Foreskin keratinocyte (primary cell): ENCODE measurements at places on chromosomes 4 and X. TPM values are rescaled to one million over a fixed set of nuclear protein-coding genes. Genes with fewer than 3 reads are reported as not detected.

ZDHHC9 gene
- 18.9 and 23.0 TPM in 2 replicates for total RNA-seq

ARHGAP24 gene
- 0.99 and 1.4 TPM in 2 replicates for total RNA-seq

MAGEC3 gene
- not detected in 2 replicates for total RNA-seq

CSN1S1 gene
- total RNA-seq, result not detected in 2 replicates

ATP8A1 gene
- 0.14 and 0.20 TPM in 2 replicates for total RNA-seq

RBMXL3 gene
- total RNA-seq, result not detected in 2 replicates

ERAS gene
- total RNA-seq, result not detected in 2 replicates

DNA sequence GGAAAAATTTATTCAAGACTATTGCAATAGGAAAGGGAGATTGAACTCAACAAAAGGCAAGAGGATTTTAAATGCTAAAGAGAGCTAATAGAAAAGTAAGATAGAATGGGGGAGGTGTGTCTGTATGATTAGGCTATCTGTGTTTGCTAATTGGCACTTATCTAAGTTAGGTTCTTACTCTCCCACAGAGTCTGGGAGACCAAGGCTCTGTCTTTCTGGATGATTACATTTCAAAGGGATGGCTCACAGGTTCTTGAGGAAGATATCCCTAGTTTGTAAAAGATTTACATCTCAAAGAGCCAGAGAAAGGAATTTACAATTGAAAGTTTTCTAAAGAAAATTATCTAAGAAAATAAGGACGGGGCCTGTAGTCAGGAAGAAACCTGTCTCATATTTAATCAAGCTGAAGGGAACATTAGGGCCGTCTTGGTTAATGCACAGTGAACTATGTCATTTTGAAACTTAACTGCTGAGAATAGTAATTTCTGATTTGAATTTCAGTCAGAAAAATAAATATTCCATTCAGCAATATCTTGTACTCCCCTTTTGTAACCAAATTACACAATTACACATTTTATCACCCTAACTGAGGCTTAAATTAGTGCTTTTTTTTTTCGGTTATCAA lies 75.8 kb downstream of the MAGEB10 start:
- no peak for DNase-seq

- DNase-seq, result no peak
Observed at GRCh38 chrX:46693149-46693548, 65.8 kb downstream of the SLC9A7 start.

DNA sequence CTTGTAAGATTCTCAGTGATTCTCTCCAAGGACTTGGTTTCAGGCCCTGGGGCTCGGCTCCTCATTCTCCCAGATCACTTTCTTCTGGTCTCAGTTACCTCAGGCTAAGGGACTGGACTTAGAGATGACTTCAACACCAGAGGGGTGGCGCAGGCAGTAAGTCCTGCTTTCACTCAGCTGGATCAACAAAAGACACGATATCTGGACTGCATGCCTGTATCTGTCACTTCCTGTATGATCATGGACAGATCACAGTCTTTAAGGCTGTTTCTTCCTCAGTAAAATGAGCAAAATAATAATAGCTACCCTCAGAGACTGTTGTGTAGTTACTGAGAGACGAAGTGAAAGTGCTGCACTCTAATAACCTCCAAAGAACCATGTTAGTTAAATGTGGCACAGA lies 19.5 kb upstream of the CXCR3 start:
- peak; percentile 46 for DNase-seq

DNA sequence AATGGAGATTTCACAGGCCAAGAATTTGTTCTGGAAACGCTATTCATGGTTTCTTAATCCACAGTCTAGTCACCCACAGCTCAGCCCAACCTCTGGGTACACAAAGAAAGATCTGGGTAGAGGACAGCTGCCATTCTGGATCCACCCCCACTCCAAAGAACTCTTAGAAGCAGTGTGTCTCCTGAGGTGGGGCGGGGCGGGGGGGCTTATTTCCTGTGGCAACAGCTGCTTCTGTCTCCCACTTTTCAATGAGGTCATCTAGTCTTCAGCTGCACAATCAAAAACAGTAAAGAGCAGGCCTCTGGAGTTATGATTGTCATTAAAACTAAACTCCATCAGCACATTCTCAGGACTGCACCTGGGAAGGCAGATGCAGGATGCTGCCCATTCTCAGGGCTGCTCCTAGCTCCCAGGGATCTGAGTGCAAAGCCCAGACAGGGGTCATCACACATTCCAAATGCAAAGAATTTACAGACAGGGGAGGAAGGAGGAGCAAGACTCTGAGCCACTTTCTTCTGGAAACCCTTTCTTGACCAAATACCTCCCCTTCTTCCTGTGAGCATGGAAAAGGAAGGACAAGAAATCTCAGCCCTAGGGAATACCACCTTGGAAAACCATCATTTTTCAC lies 207.3 kb downstream of the HS6ST2 start:
- DNase-seq, result no peak

DNA sequence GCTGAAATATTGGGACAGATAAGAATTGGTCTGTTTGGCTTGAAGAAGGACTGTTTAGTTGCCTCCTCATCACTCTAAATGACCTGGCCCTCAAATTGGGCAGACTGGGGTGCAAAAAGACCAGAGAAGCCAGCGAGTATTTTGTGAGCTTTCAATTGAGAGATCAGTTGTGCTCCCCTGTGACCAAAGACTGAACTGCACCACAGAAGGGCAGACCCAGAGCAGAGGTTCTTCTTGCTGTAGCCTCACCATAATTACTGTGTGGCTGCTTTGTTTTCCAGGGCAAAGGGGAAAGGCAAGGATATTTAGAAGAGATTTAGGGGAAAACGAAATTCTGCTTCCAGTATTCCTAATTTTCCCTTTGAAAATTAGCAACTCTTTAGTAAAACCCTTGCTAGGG lies 104.0 kb upstream of the MBNL3 start:
- DNase-seq, result no peak

- no peak for DNase-seq
Observed at GRCh38 chrX:43592597-43592996, 63.5 kb upstream of the MAOA start.

- no peak for DNase-seq
Observed at GRCh38 chrX:132489578-132490419, 961 bp upstream of the MBNL3 start.

DNA sequence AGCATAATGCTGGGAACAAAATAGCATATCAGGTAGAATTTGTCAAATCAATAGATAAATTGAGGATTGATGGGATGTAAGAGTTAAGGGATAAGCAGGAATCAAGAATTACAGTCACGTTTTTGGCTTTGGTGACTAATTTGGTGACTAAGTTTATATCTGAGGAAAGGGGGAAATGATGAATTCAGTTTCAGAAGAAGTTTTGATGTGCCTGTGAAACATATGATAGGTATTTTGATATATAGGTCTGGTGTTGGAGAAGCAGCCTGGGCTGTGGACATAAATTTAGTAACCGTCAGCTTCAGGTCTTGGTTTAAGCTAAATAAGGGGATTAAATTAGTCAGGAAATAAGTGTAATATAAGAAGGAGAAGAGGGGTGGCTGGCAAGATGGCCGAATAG lies 79.0 kb upstream of the EDA2R start:
- DNase-seq, result no peak

DNA sequence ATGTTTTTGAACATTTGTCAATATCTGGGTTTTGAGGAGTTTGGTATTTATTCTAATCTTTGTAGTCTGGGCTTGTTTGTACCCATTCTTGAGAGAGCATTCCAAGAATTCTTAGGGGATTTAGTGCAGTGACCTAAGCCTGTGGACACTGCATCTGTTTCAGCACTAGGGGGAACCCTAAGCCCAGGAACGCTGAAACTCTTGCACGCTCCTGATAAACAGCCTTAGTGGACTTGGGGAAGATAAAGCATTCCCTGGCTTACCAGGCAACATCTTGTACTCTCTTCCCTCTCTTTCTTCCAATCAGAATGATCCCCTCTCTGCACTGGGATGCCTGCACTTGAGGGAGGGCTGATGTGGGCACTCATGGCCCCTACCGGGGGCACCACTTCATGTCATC lies 654.9 kb upstream of the HTR2C start:
- DNase-seq, result peak; percentile 27

DNA sequence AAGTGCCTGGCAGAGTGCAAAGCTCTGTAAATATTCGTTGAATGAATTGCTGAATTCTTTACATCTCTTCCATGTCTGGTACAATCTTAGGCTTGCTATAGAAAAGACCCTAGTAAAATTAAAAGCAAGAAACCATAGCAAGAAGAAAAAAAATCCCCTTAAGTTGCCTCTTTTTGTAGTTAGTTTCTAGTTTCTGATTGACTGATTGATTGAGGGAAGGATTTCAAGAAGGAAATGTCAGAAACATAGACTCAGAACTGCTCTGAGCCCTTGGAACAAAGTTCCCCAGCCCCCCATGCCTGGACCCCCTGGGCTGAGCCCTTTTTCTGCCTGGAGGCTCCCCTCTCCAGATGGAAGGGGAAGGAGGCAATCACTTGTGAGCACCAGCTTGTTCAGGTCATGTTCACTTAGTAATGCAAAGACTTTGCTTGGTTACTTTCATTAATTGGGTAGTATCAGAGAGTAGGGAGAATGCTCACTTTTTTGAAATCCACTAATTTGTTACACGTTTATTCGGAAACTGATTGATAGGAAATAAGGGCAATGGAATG lies 35.6 kb downstream of the DAPP1 start:
- DNase-seq, result no peak

DNA sequence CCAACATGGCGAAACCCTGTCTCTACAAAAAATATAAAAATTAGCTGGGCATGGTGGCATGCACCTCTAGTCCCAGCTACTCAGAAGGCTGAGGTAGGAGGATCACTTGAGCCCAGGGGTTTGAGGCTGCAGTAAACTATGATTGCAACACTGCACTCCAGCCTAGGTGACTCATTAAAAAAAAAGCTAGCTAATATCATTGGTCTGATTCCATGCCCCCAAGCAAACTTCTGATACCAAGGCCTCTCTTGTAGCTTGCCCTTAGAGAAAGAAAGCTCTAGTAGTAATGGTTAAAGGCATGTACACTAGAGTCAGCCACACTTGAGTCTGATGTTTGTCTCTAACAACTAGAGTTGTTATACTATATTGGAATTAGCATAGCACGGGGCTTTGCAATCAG lies 32.6 kb upstream of the PHF8 start:
- DNase-seq, result peak; percentile 77

DNA sequence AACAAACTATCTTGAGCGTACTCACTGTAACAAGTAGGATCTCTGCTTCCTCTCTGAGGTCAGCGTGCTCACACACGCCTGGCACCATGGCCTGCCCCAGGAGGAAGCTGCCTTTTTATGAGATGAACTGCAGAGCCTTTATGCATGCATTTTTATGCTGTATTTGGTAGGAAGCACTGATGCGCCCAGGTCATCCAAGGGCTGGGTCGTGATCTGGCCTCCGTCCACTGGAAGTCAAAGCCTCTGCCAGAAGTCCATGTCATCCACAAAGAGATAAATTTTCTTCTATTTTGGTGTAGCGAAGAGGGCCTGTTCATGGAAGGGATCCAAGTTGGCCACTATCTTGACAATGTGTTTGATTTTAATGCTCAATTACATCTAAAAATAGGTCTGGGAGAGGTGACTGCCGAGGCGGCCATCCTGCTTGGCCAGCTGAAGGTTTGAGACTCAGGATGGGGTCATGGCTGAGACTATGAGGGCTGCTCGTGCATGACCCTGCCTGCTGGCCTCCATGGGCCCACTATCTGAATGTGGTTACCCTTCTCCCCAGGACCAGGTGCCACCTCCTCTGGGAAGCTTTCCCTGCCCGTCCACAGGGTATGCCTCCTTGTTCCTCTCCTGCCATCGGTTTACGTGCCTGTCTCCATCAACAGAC lies 50.3 kb downstream of the HTRA3 start:
- peak; percentile 22 for DNase-seq

DNA sequence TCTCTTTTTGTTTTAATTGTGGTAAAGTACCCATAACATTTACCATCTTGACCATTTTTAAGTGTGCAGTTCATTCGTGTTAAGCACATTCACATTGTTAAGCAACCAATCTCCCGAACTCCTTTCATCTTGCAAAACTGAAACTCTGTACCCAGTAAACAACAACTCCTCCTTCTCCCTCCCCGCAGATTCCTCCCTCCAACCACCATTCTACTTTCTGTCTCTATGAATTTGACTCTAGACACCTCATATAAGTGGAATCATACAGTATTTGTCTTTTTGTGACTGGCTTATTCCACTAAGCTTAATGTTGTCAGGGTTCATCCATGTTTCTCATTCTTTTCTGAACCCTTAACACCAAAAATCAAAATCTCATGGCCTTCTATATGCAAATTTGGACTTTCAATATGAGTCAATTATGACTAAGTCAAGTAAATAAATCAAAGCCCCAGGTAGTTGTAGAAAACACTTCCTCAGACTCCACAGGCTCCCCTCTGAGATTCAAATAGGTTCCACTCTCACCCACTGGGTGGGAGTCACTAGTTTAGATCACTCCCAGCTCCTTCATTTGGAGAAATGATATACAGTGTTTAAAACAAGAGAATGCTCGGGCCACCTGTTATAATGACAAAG lies 9.8 kb upstream of the RTL5 start:
- no peak for DNase-seq

DNA sequence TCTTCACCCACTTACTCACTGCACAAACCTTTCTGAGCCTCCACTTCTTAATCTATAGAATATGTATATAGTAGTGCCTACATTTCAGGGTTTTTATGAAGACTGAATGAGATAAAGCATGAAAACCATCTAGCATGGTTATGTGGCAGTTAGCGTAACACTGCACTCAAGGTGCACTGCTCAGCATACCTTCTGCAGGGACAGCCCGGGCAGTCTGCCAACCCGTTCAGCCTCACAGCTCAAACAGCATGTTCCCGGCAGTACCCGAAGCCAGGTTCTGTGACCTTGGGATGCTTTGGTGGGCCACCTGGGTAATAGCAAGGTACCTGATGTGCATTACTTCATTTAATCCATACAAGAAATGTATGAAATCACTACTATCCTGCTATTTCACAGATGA lies 81.4 kb downstream of the DOCK11 start:
- DNase-seq, result no peak

DNA sequence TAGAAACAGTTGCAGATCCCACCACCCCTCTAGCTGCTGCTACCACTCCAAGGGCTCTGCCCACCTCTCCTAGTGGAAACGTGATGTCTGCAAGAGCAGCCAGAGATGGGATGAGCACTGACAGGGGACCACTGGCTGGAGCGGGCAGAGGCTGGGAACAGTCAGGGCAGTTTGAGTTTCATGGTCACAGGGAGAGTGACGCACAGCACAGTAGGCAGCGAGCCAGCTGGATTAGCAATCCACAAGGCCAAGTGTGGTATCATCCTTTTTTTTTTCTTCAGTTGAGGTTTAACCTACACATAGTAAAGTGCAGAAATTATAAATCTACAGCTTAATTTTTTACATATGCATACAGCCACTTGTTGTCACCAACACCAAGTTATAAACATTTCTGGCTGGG lies 6.4 kb upstream of the SCML2 start:
- DNase-seq, result no peak

GRCh38 chrX:68177542-68177941 lies 255.8 kb downstream of the OPHN1 start:
- no peak for DNase-seq
